ENCODE measurements at places on chromosomes 2 and 18. TPM values are rescaled to one million over a fixed set of nuclear protein-coding genes. Genes with fewer than 3 reads are reported as not detected.

GRCh38 chr2:96329456-96329855 lies 4.3 kb downstream of the ITPRIPL1 start:
- no peak for DNase-seq
- H3K36me3 ChIP-seq, result peaks cover 5% of the 10 kb centered on the region
- H3K4me1 ChIP-seq, result peaks cover 19% of the 10 kb centered on the region
- H3K27me3 ChIP-seq, result no peaks in the 10 kb centered on the region
- H3K4me3 ChIP-seq, result no peak overlapping the region

ASB18 gene
- not detected for total RNA-seq

ZNF385B gene
- total RNA-seq, result not detected

DNA sequence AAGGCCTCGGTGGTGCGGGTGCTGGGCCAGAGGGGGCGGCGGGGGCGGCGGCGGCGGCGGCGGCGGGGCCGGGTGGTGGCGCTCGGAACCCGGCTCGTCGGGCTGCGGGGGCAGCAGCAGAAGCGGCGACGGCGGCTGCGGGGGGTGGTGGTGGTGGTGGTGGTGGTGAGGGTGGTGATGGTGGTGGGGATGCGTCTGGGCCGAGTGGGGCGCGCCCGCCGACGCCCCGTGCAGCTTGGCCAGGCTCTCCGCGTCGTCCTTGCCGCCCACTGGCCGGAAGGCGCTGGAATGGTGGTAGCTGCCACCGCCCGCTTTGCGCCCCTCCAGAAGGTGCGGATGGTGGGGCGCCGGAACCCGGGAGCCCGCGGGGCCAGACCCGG lies 4.4 kb downstream of the SKOR2 start:
- no peak for DNase-seq
- no peak overlapping the region for H3K4me3 ChIP-seq
- H3K36me3 ChIP-seq, result no peaks in the 10 kb centered on the region
- no peak overlapping the region for H3K27ac ChIP-seq
- peaks cover 19% of the 10 kb centered on the region for H3K27me3 ChIP-seq

GRCh38 chr2:134262684-134263083 lies 8.8 kb downstream of the MGAT5 start:
- no peak overlapping the region for H3K27ac ChIP-seq
- H3K36me3 ChIP-seq, result no peaks in the 10 kb centered on the region
- no peaks in the 10 kb centered on the region for H3K27me3 ChIP-seq
- DNase-seq, result no peak
- H3K4me3 ChIP-seq, result no peak overlapping the region

- no peaks in the 10 kb centered on the region for H3K4me1 ChIP-seq
- no peak overlapping the region for H3K4me3 ChIP-seq
- no peak for DNase-seq
- no peaks in the 10 kb centered on the region for H3K27me3 ChIP-seq
These were observed 43.6 kb downstream of the MCFD2 start for GRCh38 chr2:46871976-46872381.

DNA sequence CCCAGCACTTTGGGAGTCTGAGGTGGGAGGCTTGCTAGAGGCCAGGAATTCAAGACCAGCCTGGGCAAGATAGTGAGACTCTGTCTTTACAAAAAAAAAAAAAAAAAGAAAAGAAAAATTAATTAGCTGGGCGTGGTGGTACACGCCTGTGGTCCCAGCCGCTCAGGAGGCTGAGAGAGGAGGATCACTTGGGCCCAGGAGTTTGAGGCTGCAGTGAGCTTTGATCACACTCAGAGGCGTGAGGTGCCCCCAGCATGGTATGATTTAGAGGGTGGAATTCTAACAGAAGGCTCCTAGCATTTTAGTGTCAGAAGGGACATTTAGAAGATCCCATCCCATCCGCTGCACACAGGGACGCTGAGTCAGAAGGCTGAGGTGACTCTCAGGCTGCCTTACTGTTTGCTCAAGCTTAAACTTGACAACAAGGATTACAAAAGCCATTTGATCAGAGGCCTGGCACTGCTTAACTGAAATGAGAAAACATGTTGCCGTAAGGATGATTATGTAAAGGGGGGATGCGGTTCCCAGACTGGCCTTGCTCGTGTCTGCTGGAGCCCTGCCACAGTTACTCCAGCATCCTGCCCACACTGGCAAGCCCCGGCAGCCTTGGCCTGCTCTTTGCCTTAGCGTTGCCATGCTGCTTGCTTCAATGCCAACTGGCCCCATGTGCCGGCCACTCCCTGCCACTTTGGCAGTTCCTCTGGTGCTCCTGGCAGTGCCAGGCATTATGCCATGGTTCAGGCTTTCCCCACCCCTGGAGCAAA lies 45.6 kb upstream of the SLC1A4 start:
- H3K4me3 ChIP-seq, result no peak overlapping the region
- H3K36me3 ChIP-seq, result no peaks in the 10 kb centered on the region
- no peaks in the 10 kb centered on the region for H3K27me3 ChIP-seq

- no peak overlapping the region for H3K27ac ChIP-seq
- peaks cover 30% of the 10 kb centered on the region for H3K36me3 ChIP-seq
- DNase-seq, result no peak
These were observed 90.2 kb upstream of the DTNB start for GRCh38 chr2:25763575-25763974.

GRCh38 chr2:168239281-168239680 lies 8.1 kb downstream of the STK39 start:
- H3K27ac ChIP-seq, result no peak overlapping the region
- peaks cover 50% of the 10 kb centered on the region for H3K4me1 ChIP-seq
- no peak overlapping the region for H3K4me3 ChIP-seq
- H3K27me3 ChIP-seq, result no peaks in the 10 kb centered on the region
- DNase-seq, result no peak

GRCh38 chr18:44835703-44836102 lies 155.0 kb downstream of the SETBP1 start:
- H3K4me3 ChIP-seq, result no peak overlapping the region
- no peak for DNase-seq
- H3K4me1 ChIP-seq, result peaks cover 13% of the 10 kb centered on the region
- H3K36me3 ChIP-seq, result no peaks in the 10 kb centered on the region
- H3K27ac ChIP-seq, result no peak overlapping the region
- no peaks in the 10 kb centered on the region for H3K27me3 ChIP-seq

DNA sequence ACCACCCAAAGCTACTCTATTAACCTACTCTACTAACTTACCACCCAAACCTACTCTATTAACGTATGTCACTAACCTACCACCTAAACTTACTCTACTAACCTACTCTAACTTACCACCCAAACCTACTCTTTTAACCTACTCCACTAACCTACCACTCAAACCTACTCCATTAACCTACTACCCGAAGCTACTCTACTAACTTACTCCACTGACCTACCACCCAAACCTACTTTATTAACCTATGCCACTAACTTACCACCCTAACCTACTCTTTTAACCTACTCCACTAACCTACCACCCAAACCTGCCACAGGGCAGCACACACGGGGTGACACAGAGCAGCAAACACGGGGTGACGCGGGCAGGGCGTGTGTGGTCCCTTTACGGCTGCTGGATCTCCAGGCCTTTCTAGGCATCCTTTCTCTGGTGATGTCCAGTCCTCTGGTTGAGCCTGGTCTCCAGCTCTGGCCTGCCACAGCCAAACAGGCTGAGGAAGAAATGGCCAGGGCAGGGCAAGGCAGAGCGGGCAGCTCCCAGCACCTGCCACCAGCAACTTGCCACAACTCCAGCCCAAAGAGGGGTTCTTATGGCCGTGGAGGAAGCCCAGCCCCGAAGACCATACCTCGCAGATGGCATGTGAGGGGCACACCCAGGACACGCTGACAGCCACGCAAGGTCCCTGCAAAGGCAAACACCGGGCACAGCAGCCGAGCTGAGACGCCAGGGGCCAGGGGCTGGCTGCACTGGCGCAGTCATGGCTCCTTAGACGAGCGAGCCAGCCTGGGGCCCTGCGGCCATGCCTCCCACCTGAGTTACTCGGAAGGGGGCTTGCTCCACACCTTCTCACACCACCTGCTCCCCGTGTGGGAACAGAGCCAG lies 25.7 kb downstream of the PXDN start:
- no peaks in the 10 kb centered on the region for H3K36me3 ChIP-seq
- no peak overlapping the region for H3K4me3 ChIP-seq
- H3K27ac ChIP-seq, result no peak overlapping the region
- no peaks in the 10 kb centered on the region for H3K4me1 ChIP-seq
- no peaks in the 10 kb centered on the region for H3K27me3 ChIP-seq

DNA sequence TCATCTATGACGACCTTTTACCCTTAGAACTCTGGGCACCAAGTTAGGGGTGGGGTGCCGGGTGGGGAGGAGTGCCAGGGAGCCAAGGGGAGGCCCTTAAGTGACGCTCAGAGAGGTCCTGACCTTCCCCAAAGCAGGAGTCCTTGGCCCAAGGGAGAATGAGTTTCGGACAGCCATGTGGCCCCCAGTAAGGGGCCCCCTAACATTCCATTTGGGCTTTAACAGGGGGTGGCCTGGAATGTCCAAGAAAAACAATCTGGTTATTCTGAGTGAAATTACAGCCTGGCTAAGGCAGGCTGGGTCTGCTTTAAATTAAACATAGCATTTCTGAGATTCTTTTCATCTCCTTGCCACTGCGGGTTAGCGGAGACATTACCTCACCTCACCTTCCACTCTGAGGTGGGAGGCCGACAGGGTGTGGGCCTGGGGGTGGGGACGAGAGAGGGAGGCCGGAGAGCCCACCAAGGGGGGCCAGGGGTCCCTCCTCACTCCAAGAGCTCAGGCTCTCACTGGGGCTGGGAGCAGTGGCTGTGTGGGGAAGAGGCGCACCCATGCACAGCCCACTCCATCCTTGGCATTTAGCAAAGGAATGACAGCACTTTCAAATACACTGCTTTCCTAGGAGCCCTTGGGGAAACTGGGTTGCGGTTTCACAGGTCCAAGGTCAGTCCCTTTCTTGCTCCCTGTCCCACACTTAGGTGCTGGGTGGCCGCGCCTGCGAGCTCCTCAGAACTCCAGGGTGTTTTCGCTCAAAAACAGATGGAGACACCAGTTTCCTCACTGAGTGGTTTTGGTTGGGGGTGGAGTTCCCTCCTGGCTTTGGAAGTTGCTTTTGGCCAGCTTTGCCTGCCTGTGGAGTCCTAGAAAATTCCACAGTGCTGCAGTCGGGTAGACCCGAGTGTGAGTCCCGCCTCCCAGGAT lies 107.4 kb downstream of the POLR1A start:
- no peaks in the 10 kb centered on the region for H3K36me3 ChIP-seq
- H3K4me3 ChIP-seq, result peak overlapping the region; percentile 20
- H3K27me3 ChIP-seq, result no peaks in the 10 kb centered on the region

DNA sequence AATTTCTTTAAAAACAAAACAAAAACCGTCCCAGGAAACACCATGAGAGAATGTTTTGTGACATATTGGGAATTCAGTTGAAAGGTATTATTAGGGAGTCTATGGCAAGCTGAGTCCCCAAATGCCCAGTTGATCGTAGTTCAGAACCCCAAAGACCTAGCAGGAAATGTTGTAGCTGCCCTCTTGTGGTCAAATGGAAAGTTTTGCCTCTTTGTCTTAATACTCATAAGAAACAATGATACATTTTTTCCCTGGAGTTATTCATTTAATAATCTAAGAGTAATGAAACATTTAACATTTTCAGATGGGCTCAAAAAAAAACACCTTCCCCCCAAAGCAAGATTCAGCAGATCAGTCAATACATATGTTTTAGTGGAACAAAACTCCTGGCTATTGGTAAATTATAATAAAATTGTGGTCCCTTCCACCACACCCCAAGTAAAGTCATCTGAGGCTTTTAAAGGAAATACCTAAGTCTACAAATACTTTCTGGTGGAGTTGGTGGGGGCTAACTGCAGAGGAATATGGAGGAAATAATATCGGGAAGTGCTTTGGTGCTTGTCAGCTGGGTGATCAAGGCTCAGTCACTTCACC lies 37.8 kb upstream of the EFEMP1 start:
- H3K27me3 ChIP-seq, result no peaks in the 10 kb centered on the region
- H3K4me1 ChIP-seq, result no peaks in the 10 kb centered on the region
- no peak for DNase-seq
- H3K4me3 ChIP-seq, result no peak overlapping the region
- no peaks in the 10 kb centered on the region for H3K36me3 ChIP-seq

DNA sequence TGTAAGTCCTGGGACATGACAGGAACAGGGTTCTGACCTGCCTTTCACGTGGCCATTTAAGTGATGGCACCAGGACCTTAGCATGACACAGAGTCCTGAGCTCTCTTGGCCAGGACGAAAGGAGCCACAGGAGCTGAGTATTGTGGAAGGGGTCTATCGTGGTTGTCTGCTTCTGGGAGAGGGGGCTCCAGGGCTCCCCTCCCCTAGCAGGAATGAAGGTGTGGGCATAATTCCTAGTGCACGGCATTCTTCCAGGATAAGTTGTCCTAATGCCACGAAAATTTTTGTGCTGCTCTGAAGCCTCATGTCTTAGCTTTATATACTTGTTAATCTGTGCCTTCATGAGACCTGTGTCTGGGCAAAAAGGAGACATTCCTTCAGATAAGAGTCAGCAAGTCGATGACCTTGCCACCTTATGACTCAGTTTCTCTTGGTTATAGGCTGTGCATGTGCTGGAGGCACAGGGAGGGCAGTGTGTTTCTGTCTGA lies 17.1 kb downstream of the GATA6 start:
- H3K36me3 ChIP-seq, result no peaks in the 10 kb centered on the region
- H3K27ac ChIP-seq, result no peak overlapping the region
- no peaks in the 10 kb centered on the region for H3K27me3 ChIP-seq
